Lower lobe of right lung (tissue), 2 donors: ENCODE measurements at places on chromosomes 3 and 15.

- no peaks in the 10 kb centered on the region for H3K4me1 ChIP-seq
- no peaks in the 10 kb centered on the region for H3K36me3 ChIP-seq
- H3K4me3 ChIP-seq = no peak overlapping the region
- no peaks in the 10 kb centered on the region for H3K27me3 ChIP-seq
- no peak overlapping the region for H3K27ac ChIP-seq
- no peak for DNase-seq
These were observed 233.7 kb downstream of the SHQ1 start for GRCh38 chr3:72614394-72615074.

- DNase-seq = no peak
- H3K27me3 ChIP-seq = no peaks in the 10 kb centered on the region
- H3K4me1 ChIP-seq = no peaks in the 10 kb centered on the region
- no peak overlapping the region for H3K27ac ChIP-seq
- H3K4me3 ChIP-seq = no peak overlapping the region
- H3K36me3 ChIP-seq = no peaks in the 10 kb centered on the region
These were observed 894.0 kb downstream of the NTRK3 start for GRCh38 chr15:87362531-87362930.

DNA sequence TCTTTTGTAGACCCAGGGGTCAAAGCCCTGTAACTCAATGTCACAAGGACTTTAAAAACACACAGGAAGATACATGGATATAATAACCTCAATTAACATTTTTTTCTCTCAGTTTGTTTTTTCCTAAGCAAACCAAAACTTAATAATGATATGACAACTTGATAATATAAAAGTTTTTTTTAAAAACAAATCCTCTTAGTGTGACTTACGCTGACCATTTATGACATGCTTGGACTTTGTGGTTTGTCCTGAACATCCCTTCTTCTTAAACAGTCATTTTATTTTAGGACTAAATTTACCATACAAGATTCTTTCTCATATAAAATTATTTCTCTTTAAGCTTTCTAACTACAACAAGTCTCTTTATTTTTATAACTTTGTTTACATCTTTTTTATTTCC lies 25.4 kb upstream of the FAM3D start:
- no peaks in the 10 kb centered on the region for H3K27me3 ChIP-seq
- no peaks in the 10 kb centered on the region for H3K36me3 ChIP-seq
- no peak for DNase-seq
- no peak overlapping the region for H3K4me3 ChIP-seq
- no peak overlapping the region for H3K27ac ChIP-seq

DNA sequence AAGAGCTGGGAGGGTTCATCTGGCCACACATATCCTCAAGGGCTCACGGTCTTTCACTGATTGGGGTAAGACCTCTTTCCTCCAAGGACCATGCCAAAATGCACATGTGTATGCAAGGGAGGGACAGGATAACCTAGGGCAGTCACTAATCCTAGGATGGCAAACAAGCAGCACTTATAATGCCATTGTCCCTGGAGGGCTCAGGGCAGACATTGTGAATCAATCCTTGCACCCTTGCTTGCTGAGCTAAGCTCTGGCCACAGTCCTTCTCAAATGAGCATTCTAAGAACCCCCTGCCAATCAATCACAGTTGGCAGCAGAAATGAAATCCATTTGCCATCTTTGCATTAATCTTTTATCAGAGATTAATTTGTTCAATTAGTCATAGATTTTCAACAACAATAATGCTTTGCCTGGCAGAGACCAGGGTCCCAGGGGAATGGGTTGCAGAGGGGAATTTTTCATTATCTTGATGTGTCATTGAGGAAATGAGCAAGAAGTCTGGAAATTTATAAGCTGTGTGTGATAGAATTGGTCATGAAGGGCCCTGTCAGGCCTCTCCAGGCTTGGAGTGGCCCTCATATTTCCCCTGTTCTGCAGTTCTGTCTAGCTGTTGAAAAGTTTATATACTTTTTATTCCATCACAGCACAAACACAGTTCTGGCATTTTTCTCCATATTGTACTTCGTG lies 57.2 kb upstream of the KY start:
- H3K27me3 ChIP-seq = no peaks in the 10 kb centered on the region
- DNase-seq = no peak
- no peak overlapping the region for H3K4me3 ChIP-seq
- H3K4me1 ChIP-seq = no peaks in the 10 kb centered on the region
- H3K27ac ChIP-seq = no peak overlapping the region

DNA sequence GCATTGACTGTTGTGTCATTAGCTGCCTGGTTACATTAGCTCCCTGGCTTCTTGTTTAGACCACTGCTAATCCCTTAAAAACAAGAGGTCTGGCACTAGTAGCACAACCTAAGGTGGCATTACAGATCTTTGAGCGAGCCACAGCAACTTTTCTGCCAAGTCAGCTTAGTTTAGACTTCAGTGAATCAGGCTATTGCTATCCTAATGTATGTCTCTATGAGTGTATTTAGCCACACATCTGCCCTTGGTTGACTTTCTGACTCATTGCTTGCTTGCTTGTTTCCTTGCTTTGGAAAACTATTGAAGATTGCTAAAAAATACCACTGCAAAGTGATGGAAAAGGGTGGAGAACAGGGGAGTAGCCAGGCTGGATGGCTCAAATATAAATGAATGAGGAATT lies 50.2 kb downstream of the CHP1 start:
- H3K27me3 ChIP-seq = no peaks in the 10 kb centered on the region
- no peak overlapping the region for H3K27ac ChIP-seq
- peaks cover 50% of the 10 kb centered on the region for H3K36me3 ChIP-seq
- H3K4me3 ChIP-seq = no peak overlapping the region
- H3K4me1 ChIP-seq = peaks cover 19% of the 10 kb centered on the region

- H3K27me3 ChIP-seq = no peaks in the 10 kb centered on the region
- H3K4me1 ChIP-seq = no peaks in the 10 kb centered on the region
- H3K27ac ChIP-seq = no peak overlapping the region
- no peak for DNase-seq
- no peak overlapping the region for H3K4me3 ChIP-seq
These were observed 84.5 kb upstream of the FLNB start for GRCh38 chr3:57923752-57924151.

- no peaks in the 10 kb centered on the region for H3K27me3 ChIP-seq
- H3K4me1 ChIP-seq = no peaks in the 10 kb centered on the region
- H3K27ac ChIP-seq = no peak overlapping the region
- no peaks in the 10 kb centered on the region for H3K36me3 ChIP-seq
These were observed 51.0 kb upstream of the EIF1B start for GRCh38 chr3:40258555-40258954.

GRCh38 chr15:59329570-59330350 lies 42.9 kb downstream of the MYO1E start:
- no peak overlapping the region for H3K4me3 ChIP-seq
- no peaks in the 10 kb centered on the region for H3K36me3 ChIP-seq
- H3K27me3 ChIP-seq = no peaks in the 10 kb centered on the region
- no peak for DNase-seq

DNA sequence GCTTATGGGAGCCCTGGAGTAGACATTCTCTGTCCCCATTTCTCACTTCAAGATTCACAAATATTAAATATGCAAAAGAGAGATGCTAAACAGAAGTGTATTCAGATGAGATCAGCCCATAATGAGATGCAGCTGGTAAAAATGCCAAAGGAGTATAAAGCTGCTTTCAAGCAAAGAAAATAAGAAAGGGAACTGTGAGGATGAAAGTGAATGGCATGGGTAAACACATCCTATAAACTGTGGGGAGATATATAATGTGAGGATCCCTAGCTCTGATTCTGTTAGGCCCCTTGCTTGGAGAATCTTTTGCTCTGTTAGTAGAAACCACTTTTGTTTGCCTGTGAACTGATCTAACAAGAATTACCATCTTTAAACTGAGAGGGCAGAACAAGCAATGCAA lies 396.6 kb downstream of the SOX2 start:
- no peak for DNase-seq
- H3K27ac ChIP-seq = no peak overlapping the region

DNA sequence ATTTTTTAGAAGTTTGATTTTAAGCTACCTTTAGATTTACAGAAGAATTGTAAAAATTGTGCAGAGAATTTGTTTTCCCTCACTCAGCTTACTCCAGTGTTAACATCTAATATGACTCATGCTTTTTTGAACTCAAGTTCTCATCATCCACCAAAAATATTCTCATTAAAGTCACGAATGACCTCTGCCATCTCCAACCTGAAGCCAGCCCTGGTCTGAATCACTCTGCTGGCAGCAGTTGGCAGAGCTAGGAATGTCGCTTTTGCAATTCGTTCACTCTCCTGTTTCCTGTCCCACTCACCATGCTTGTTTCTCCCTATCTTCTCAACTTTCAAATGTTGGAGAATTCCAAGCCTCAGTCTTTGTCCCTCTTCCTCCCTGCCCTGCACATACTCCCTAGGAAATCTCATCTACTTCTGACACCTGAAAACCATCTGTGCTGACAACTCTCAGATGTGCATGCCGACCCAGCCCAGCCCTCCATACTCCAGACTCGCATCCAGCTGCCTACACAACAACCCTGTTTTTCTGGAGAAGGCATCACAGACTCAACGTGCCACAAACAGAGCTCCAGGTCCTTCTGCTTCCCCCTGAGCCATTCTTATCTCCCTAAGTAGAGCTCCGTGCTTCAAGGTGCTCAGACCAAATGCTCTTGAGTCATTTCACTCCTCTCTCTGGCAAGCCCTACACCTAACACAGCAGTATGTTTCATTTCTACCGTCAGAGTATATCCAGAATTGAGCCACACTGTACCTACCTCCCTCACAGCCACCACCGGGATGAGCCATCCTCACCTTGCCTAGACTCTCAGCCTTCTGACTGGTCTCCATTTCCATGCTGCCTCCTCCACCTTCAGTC lies 24.9 kb downstream of the PRR23E start:
- DNase-seq = no peak
- peaks cover 6% of the 10 kb centered on the region for H3K27me3 ChIP-seq
- no peaks in the 10 kb centered on the region for H3K36me3 ChIP-seq
- H3K4me3 ChIP-seq = peak overlapping the region; percentile 7
- no peaks in the 10 kb centered on the region for H3K4me1 ChIP-seq

DNA sequence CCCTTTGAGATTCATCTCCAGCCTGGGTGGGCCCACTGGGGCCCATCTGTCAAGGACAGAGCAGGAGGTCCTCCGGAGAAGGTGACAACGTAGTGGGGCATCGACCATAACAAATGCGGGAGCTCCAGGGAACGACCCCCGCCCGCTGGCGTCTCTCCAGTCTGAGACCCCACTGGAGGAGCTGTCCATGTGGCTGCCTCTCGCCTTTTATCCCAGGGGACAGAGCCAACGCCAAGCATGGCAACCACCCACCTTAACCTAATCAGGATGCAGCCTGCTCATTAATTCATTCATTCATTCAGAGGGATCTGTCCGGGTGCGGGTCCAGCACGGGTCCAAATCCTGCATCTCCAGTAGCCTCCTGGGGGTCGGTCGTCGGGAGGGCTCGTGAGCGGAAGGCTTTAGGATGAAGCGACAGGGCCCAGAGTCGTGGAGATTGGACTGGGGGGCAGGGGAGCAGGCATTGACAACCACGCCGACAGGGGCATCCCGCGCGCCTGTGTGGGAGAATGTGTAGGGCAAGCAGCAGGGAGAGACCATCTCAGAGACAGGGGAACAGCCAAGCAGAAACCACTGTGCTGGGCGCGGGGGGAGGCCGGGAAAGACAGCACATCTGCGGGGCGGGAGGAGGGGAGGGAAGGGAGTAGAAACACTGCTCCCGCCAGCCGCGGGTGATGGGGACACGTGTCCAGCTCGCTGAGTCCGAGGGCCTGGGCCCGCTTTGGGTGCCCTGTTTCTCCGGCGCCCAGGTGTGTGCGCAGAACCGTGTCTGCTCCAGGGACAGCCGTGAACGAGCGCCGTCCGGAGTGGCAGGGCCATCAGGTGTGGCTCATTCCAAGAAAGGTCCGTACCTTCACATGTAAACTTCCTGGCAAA lies 1.9 kb downstream of the PIGZ start:
- peaks cover 11% of the 10 kb centered on the region for H3K4me1 ChIP-seq
- H3K27ac ChIP-seq = no peak overlapping the region
- peaks cover 5% of the 10 kb centered on the region for H3K36me3 ChIP-seq
- H3K4me3 ChIP-seq = no peak overlapping the region
- no peaks in the 10 kb centered on the region for H3K27me3 ChIP-seq

DNA sequence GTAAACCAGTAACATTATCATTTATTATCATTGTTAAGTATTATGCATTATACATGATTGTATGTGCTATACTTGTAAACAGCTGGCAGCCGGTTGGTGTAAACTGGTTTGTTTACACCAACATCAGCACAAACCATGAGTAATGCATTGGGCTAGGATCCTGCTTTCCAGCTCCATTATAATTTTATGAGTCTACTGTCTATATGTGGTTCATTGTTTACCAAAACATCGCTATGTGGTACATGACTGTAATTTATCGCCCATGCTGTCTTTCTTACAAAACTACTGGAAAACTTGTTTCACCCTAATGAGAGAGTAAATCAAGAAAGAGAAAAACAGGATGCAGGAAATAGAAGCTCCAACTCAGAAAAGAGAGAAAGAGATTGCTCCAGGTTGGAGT lies 224.8 kb upstream of the CBLB start:
- DNase-seq = no peak
- H3K4me3 ChIP-seq = no peak overlapping the region
- H3K4me1 ChIP-seq = no peaks in the 10 kb centered on the region

- no peaks in the 10 kb centered on the region for H3K36me3 ChIP-seq
- DNase-seq = no peak
- H3K27me3 ChIP-seq = no peaks in the 10 kb centered on the region
These were observed 33.6 kb downstream of the TMEM212 start for GRCh38 chr3:171876680-171877147.

GRCh38 chr3:154758109-154758868 lies 321.8 kb upstream of the MME start:
- H3K27me3 ChIP-seq = no peaks in the 10 kb centered on the region
- H3K27ac ChIP-seq = no peak overlapping the region

GRCh38 chr3:188598894-188599293 lies 444.9 kb downstream of the LPP start:
- no peak overlapping the region for H3K4me3 ChIP-seq
- H3K4me1 ChIP-seq = peaks cover 11% of the 10 kb centered on the region
- H3K27me3 ChIP-seq = no peaks in the 10 kb centered on the region

GRCh38 chr3:178140531-178141304 lies 395.5 kb upstream of the KCNMB2 start:
- no peaks in the 10 kb centered on the region for H3K4me1 ChIP-seq
- no peak overlapping the region for H3K27ac ChIP-seq
- no peaks in the 10 kb centered on the region for H3K27me3 ChIP-seq
- H3K36me3 ChIP-seq = no peaks in the 10 kb centered on the region
- DNase-seq = no peak

DNA sequence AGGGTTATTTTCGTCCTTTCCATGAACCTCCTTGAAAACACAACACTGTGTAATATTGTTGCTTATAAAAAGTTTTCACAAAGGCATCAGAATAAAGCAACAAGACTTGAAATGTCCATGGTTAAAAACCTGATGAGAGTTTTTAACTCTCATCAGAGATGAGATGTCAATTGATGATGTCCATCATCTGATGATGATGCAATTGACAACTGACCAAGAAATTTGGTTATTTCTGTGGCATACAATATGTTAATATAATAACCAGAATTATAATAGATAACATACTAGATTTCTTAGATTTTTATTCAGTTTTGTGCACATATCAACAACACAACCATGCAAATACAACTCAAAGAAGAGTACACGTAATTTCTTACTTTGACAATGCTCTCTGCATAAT lies 15.5 kb upstream of the FNDC3B start:
- H3K4me1 ChIP-seq = no peaks in the 10 kb centered on the region
- DNase-seq = no peak
- H3K4me3 ChIP-seq = no peak overlapping the region
- H3K36me3 ChIP-seq = no peaks in the 10 kb centered on the region
